ENCODE measurements at places on chromosomes 7 and 10.
A peak's percentile ranks its signal among the peaks of the same experiment; 100 is the strongest.

DNA sequence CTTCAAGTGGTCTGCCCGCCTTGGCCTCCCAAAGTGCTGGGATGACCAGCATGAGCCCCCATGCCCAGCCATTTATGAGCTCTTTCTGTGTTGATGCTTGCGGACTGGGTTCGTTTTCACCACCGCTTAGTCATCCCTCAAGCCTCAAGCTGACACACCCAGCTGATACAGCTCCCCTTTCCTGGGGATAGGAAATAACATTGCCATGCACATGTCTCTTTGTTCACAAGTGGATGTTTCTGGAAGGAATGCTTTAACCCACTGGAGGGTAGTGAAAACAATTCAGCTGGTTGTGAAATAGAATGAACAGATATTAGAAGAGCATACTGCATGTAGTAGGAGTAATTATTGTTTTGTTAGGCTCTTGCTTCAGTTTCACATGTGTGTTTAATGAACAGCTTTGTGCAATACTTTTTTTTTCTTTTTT lies 8.5 kb upstream of the METTL27 start:
- DNase-seq, result no peak

DNA sequence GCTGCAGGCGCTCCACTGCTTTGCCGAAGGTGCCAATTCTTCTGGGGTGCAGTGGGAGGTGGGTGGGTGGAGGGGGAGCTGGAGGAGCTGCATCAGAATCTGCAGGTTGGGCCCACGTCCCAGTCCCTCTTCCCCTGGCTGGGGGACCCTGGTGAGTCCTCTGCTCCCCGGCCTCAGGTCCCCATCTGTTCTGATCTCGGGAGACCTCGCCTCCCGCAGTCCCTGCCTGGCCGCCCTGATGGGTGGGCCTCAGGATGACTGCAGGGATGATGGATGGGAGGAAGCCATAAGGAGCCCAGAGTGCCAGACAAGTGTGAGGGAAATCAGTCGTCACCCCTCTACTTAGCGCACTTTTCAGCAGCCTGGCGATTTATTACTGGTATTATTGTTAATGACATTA lies 89.3 kb upstream of the PCBD1 start:
- DNase-seq, result no peak

DNA sequence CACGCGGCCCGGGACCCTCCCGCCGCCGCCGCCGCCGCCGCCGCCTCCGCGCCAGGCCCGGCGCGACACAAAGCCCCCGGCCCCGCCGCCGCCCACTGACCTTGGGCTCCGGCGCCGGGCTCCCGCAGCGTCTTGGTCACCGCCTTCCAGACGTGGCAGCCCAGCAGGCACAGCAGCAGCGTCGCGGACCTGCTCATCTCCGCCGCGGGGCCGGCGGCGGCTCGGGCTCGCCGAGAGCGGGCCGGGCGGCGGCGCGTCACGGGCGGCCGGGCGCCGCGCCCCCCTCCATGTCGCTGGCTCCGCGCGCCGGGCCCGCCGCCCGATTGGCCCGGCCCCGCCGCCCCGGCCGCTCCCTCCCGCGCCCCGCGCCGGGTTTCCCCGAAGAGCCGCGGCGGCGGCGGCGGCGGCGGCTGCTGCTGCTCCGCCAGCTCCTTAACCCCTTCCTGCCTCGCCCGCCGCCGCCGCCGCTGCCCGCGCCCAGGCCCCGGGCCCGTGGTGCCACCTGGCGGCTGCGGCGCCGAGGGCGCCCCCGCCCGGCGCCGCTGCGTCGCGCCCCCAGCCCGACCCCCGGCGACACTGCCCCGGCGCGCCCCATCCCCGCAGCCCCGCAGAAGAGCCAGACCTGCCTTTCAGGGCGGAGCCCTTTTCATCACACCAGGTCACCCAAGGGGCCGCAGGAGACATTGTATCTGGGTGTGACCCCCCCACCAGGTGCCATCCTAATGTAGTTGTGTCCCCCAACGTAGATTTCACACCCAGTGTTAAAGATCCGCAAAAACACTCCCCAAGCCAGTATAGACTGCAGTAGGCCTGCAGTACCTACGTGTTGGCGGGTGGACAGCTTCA lies at the start of gene FAM171A1:
TSS of gene FAM171A1 (minus strand) at position 434 of the 846 bp plus-strand sequence. CDS start at position 197, 237 bp downstream.
- peak; percentile 34 for DNase-seq

GRCh38 chr7:69907720-69908119 lies 309.4 kb downstream of the AUTS2 start:
- no peak for DNase-seq

DNA sequence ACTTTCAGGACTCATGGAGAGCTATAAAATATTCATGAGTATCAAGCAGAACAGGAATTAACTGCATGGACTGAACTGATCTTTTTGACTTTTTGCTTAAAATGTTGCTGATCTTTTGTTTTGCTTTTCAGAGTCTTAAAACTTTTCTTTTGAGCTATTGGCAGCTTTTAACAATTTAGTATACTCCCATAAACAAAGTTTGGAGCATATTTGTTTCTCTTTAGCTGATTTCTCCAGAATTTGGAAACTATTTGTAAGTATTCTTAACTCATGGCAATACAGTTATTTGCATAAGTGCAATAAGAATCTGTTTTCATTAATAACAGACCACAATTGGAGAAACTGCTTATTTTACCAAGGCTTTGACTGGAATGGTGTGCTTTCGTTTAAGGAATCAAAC lies 73.4 kb upstream of the C1GALT1 start:
- no peak for DNase-seq

- DNase-seq, result no peak
Observed at GRCh38 chr10:110700947-110701616, 56.9 kb downstream of the RBM20 start.

DNA sequence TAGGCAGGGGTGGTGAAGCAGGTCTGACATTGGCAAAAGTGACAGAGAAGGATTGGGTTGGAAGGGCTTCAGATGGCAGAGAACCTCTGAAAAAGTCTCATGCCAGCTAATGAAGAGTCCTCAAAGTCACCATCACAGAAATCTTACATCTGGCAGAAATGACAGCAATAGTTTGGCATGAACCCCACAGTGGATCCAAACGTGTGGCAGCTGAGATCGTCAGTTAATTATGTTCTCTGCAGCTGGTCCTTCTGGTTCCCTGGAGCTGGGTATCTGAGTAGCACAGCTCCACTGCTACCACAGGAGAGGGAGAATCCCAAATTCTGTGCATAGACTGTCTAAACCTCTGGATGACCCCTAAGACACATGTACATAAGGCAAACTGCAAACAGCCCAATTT lies 73.4 kb downstream of the ALOX5 start:
- DNase-seq, result no peak

GRCh38 chr7:74307738-74308505 lies 18.7 kb downstream of the CLIP2 start:
- DNase-seq, result peak; percentile 20

DNA sequence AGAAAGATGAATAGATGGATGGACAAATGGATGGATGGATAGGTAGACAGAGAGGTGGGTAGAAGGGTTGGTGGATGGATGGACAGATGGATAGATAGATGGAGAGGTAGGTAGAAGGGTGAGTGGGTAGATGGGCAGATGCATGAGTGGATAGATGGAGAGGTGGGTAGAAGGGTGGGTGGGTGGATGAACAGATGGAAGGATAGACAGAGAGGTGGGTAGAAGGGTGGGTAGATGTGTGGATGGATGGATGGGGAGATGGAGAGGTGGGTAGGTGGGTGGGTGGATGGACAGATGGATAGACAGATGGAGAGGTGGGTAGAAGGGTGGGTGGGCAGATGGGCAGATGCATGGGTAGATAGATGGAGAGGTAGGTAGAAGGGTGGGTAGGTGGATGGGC lies 10.9 kb upstream of the ASB10 start:
- no peak for DNase-seq

GRCh38 chr7:25663877-25664276 lies 435.6 kb upstream of the NPVF start:
- DNase-seq, result peak; percentile 36
